ENCODE measurements at places on chromosomes 6 and 20.

GRCh38 chr6:48423640-48424365 is 312.8 kb upstream of the PTCHD4 start:
- no peak for DNase-seq

DNA sequence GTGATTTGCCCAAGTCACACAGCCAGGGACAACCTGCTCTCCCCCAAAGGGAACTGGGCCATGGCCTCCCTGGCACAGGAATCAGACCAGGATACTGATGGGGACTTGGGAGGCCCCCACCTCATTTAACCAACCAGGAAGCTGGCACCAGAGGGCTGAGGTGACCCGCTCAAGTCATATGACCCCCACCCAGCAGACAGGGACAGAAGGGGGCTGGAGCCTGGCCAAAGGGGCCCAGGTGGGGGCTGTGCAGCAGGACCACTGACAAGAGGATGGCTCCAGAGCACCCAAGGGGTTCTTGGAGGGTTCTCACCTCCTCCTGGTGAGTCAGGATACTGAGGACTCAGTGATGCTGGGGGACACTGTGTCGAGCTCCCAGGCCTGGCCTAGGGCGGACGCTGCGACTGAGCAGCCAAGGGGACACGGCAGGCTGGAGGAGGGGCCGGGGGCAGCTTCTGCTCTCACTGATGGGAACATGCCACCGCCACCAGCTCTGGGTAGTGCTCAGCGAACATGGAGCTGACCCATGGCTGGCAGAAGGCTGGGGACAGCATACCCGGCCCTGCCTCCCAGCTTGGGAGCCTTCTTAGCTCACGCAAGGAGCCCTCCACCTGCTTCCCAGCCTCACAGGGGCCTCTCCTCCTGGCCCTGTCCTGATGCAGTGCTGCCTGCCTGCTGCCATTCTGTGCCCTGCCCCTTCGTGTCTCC is 1.2 kb downstream of the CST7 start:
- no peak for DNase-seq

GRCh38 chr6:82364087-82365015 is 734 bp downstream of the TPBG start:
- peak; percentile 27 for DNase-seq

- DNase-seq = no peak
Measured at GRCh38 chr6:55578537-55579363, at the start of gene HMGCLL1. TSS of gene HMGCLL1 (minus strand) at chr6:55579192. CDS start at chr6:55579055, 137 bp downstream.
